ENCODE measurements at places on chromosomes 4 and X.
A peak's percentile ranks its signal among the peaks of the same experiment; 100 is the strongest.

DNA sequence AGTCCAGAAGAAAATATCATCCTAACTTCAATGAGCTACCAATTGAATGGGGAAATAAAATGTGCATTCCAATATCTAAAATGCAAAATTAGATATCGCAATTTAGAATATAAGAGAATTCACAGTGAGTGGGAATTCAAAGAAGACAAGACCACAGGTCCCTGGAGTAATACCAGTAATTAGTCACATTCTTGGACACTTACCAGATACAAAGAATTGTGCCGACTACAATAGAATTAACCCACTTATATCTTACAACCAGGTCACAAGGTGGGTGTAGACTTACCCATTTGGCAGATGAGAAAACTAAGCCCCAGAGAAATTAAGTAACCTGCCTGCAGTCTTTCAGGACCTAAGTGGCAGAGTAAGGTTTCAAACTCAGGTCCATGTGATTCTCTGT is 84.3 kb upstream of the C1QTNF7 start:
- no peak for DNase-seq

- peak; percentile 65 for DNase-seq
Observed at GRCh38 chrX:106917830-106918500, 2.2 kb upstream of the CLDN2 start.

DNA sequence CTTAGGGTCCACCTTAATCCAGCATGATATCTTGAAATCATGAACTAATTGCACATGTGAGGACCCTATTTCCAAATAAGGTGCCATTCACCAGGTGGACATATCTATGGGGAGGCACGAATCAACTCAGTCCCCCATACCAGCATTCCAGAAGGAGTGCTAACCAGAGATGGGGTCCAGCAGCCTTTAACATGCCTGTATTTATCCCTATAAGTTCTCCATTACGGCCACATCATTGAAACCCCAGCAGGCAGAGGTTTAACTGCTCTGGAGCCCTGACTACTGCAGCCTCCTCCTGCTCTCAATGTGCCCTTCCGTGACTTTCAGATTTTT is 3.2 kb upstream of the ASMTL start:
- no peak for DNase-seq

- no peak for DNase-seq
Observed at GRCh38 chr4:140100771-140101170, 53.2 kb downstream of the MAML3 start.

DNA sequence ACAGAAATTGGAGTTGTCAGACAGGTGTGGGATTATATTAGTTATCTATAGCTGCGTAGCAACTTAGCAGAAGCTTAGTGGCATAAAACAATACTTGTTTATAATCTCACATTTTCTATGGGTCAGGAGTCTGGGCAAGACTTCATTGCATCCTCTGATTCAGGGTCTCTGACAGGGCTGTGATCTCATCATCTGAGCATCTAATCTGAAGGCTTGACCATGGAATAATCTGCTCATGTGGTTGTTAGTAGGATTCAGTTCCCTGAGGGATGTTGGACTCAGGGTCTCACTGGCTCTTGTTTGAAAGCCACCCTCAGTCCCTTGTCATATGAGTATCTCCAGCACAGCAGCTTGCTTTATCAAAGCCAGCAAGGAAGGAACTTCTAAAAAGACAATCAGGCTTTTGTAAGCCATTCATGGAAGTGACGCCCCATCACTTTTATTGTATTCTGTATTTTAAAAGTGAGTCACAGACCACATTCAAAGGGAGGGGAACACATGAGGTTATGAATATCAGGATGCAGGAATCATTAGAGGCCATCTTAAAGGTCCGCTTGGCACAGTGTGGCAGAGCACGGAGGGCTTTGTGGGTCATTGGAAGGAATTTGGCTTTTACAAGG is 37.2 kb upstream of the FAM9B start:
- DNase-seq, result peak; percentile 89
